Tibial nerve (tissue), 4 donors: ENCODE measurements at places on chromosomes 1 and 21. TPM values are rescaled to one million over a fixed set of nuclear protein-coding genes. Genes with fewer than 3 reads are reported as not detected.

- H3K4me3 ChIP-seq: no peak overlapping the region
- DNase-seq: peak; percentile 55
- no peaks in the 10 kb centered on the region for H3K27me3 ChIP-seq
- H3K27ac ChIP-seq: no peak overlapping the region
- peaks cover 7% of the 10 kb centered on the region for H3K4me1 ChIP-seq
These were observed 98.6 kb upstream of the LPGAT1 start for GRCh38 chr1:211928993-211929637.

DNA sequence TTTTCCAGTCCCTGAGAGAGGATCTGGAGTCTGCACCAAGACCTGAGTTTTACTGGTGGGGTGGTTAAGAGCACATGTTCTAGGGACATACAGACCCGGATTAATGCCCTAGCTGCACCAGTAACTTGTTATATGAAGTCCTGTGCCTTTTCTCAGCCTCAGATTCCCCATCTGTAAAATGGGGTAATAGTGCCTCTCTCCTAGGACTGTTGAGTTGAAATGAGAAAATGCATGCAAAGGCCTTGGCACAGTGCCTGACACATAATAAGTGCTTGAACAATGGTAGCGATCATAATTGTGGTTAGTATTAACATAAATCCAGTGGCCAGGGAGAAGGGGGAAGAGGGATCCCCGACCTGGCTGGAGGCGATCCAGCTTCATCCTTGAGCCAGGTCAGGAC lies 12.3 kb downstream of the AHDC1 start:
- peaks cover 100% of the 10 kb centered on the region for H3K4me1 ChIP-seq
- no peak overlapping the region for H3K4me3 ChIP-seq
- no peak for DNase-seq
- no peaks in the 10 kb centered on the region for H3K36me3 ChIP-seq
- H3K27ac ChIP-seq: no peak overlapping the region
- H3K27me3 ChIP-seq: no peaks in the 10 kb centered on the region

The KMO gene
- 4.4 TPM for total RNA-seq

The CD55 gene
- 91.7 TPM for total RNA-seq
